ENCODE measurements at places on chromosomes 11 and 22.
A peak's percentile ranks its signal among the peaks of the same experiment; 100 is the strongest.

GRCh38 chr11:97895572-97895971 lies 1125.2 kb upstream of the CNTN5 start:
- DNase-seq: no peak

- DNase-seq: peak; percentile 82
Measured at GRCh38 chr11:69377029-69377952, 83.3 kb downstream of the MYEOV start.

DNA sequence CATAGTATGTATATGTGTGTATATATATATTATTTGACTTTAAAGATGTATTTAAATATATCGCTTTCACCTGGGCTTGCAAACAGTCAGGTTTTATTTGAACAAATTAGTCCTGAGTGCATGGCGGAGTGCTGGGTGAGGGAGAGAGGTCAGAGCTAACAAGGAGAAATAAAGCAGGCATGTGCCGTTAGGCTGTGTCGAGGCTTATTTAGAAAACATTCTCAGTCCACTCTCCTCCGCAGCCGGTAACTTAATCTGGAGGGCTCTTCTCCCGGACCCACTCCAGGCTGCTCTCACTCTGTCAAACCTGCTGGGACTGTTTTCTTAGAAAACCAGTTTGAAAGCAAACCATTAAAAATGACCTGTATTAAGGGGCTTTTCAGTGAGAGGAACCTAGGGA lies 455.9 kb downstream of the MN1 start:
- DNase-seq: no peak

DNA sequence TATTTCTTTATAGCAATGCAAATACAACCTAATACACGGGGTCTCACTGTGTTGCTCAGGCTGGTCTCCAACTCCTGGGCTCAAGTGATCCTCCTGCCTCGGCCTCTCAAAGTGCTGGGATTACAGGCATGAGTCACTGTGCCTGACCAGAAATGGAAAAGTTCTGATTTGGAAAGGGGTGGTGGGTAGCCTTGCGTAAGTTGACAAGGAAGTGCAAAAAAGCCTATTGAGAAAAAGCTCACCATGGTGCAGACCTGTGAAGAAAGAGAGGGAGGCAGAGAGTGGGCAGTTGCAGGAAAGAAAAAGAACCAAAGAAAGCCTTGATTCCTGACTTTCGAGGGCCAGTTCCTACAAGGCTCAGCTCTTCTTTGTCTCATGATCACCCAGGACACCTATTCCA lies 27.1 kb downstream of the AGBL2 start:
- DNase-seq: no peak

DNA sequence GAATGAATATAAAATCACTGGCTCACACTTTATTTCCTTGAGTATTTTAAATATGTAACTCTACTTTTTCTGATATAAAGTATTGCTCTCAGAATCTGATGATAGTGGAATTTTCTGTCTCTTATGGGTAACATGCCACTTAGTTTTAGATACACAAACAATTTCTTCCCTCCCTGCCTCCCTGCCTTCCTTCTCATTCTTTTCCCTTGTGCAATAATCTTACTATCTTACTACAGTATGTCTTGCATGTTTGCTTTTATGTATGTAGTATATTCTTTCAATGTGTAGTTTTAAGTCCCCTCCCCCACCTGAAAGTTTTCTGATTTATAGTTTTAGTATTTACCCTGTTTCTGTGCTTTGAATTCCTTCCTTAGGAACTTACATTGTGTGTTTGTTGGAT lies 48.4 kb downstream of the INSC start:
- DNase-seq: no peak

DNA sequence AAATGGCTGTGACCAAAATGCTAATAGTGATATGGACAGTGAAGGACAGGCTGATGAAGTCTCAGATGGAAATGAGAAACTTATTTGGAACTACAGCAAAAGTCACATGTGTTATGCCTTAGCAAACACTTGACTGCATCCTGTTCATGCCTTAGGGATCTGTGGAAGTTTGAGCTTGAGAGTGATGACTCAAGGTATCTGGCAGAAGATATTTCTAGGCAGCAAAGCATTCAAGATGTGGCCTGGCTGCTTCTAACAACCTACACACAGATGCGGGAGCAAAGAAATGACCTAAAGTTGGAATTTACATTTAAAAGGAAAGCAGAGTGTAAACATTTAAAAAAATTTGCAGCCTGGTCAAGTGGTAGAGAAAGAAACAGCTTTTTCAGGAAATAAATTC lies 28.1 kb upstream of the CD81 start:
- DNase-seq: no peak
